Cerebellar cortex (tissue), 1 donor: ENCODE measurements at places on chromosomes 7 and 10.
A peak's percentile ranks its signal among the peaks of the same experiment; 100 is the strongest.

- DNase-seq = no peak
Measured at GRCh38 chr10:77664008-77664407, 26.4 kb upstream of the KCNMA1 start.

DNA sequence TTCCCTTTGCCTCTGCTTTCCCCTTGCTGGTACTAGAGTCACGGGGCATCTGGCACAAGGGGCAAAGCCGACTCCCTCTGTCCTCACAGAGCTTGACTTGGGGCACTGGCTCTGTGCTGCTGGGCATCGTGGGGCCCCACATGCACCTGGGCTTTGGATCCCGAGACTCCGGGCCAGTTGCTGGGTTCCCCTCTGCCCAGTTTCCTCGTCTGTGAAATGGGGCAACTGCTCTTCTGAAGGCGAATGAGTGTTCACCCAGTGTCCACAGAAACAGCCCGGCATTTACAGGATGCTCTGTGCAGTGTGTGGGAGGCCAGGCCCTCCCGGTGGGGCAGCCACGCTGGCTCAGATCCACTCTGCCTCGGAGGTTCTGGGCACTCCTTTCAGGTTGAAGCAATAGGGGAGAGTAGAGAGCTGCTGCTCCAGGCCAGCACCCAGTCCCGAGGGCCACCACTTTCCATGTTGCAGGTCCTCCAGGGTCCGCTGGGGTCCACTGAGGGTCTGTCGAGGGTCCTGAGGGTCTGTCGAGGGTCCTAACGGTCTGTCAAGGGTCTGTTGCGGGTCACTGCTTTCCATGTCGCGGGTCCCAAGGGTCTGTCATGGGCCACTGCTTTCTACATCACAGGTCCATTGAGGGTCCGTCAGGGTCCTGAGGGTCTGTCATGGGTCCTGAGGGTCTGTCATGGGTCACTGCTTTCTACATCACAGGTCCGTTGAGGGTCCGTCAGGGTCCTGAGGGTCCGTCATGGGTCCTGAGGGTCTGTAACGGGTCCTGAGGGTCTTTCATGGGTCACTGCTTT is 103.6 kb downstream of the VIPR2 start:
- DNase-seq = no peak

DNA sequence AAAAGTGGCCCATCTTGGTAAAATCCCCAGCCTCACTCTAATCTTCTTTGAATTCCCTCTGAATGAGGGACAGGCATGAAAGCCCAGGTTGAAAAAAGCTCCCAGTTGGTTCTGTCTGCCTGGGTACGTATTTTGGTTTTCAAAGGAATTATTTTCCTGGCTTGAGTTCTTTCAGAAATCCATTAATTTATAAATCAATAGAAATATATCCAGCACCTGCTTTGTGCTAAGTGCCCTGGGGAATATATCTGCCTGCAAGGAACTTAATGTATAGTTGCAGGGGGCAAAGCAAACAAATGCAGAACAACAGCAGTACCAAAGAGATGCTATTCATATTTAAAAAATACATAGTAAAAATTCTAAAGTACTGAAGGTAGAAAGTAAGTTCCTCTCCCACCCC is 362.7 kb downstream of the REEP3 start:
- DNase-seq = peak; percentile 14

DNA sequence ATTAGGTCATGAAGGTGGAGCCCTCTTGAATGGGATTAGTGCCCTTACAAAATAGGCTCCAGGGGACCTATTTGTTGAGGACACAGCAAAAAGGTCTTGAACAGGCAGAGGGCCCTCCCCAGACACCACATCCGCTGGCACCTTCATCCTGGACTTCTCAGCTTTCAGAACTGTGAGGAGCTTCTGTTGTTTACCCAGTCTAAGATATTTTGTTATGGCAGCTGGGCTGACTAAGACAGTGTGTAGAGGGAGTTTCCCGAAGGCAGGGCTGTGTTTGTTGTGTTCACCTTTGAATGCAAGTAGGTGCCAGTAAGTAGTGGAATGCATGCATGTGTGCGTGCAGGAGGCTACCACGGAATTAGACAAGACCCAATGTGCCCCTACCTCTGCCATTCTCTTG is 106.7 kb downstream of the PTPRE start:
- DNase-seq = no peak

DNA sequence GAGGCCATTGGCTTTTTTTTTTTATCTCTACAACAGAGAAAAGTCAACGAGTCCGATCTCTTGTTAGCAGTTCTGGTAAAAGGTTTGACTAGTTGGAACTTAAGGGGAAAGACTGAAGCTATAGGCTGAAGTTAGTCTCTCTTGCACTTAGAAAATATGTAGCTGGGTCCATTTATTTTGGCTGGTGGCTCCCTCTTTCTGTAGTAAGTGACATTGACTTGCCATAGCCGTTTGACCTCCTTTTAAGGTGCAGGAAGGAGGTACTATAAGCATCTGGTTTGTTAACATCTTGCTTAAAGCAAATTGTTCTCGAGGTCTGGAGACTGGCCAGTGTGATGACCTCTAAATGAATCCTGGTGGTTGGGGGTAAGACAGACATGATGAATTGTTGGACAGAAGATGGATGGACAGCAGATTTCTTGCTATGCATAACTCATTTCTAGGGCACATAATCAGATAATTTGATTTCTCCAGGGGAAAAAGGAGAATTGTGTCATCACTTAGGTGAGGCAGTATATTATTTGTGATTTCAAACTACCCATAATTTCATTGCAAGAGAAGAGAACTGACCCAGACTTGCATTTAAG is 356.3 kb upstream of the GALNT17 start:
- peak; percentile 26 for DNase-seq

DNA sequence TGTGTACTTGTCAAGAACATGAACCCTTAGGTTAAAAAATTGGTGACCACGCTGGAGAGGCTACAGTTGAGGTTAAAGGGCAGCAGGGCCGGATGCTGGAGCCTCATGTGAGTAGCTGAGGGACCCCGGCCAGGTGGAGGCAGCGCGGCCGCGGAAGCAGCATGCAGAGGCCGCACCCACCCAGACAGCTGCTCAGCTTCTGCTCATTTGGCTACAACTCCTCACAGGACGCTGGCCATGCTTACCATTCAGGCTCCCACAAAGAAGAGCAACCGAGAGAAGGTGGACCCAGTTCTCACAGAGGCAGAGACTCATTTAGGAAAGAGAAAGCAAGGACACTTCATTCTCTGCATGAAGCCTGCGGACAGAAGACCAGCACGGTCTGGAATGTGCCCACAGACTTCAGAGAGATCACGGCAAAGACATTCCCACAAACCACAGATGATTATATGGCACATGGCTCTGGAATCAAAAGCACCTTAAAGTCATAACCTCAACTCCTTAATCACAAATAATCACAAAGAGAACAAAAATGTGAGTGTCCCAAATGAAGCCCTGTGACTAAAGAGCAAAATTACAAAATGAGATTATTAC is 94.4 kb downstream of the VOPP1 start:
- no peak for DNase-seq

DNA sequence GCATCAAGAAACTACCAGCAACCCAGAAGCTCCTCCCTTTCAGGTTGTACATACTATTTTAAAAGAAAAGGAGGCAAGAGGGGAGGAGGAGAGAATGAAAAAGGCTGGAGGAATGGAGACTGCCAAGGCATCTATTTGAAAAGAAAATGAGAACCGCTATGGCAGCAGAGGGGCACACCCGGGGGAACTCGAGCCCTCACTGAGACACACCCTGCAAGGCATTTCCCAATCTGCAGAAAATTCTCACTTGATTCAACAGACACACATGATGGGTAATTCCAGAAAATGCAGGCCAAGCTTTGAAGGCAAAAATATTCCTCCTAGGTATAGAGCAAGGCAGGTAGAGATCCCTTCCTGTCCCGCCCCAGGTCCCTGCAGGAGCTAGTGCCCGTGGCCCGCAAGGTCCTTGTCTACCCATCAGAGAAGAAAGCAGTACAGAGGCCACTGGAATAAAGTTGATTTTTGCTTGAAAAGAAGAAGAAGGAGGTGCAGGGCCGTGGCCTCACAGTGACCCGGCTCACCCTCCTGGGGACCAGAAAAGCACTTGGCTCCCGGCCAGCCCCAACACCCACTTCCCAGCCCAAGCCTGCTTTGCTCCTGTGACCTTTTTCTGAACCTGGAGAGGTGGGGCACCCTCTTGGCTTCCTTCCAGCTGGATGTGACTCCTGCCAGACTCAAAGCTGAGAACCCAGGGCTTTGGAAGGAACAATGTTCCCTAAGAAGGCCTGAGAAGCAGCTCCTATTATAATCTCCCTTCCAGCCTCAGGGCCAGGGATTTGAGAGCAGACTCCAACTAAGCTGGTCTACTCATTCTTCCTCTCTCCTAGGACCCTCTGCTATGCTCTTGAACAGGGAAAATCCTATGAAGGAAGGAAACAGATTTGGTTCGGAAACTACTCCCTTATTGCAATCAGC is 6.2 kb upstream of the PIK3CG start:
- DNase-seq = no peak

DNA sequence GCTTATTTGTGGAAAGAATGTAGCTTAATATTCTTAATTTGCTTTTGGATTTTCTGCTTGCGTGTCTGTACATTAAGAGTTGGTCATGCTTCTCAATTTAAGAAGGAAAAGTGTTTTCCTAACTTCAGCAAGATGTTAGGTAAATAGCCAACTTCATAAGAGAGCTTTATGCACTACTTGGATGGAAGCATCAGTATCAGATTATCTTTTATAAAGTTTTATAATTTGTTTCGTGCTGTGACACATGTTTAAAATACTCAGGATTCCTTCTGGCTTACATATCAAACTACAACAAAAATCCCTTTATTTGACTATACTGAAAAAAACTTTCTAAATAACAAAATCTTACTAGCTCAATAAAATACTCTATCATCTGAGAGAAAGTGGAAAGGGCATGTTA is 34.8 kb upstream of the AGR2 start:
- DNase-seq = no peak

DNA sequence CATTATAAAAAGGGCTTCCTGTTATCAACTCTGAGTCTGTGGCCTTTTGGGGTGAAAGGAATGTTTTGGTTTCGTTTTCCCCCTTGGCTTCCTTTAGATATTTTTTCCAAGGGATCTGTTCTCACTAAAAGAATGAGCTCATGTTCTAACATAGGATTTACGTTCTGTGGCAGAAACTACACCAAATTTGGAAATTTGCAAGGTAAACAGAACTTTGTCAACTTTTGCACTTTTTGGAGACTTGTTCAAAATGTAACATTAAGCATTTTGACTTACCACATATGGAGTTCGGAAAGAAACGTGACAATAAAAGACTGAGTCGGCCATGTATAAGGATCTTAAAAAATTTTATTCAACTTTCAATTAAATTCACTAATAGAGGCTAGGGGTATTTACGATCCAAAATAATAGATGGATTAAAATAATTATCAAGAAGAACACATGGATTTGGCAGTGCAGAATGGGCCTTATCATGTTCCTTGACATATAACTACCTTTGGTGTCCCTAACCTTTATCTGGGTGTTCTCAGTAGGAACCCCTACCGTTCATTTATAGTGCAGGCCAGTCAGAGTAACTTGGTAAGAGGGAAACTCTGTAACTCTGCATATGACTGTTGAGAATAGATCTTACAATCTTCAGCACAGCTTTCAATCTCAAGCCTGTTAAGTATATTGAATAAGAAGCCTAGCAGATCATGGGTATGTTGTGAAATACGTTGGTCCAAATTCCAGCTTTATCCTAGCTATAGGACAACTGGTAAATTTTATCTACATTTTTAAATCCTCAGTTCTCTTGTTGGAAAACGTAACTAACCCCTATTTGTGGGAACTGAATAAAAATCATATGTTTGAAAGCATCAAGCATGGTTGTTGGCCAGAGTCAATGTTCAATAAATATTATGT is 11.8 kb downstream of the CPED1 start:
- DNase-seq = no peak

- no peak for DNase-seq
Measured at GRCh38 chr7:90326500-90326899, 5.4 kb upstream of the FAM237B start.

GRCh38 chr7:43660141-43660540 is 69.2 kb downstream of the COA1 start:
- DNase-seq = no peak

GRCh38 chr10:127498087-127498486 is 51.0 kb upstream of the NPS start:
- DNase-seq = no peak

GRCh38 chr7:416761-417624 is 102.7 kb downstream of the PDGFA start:
- DNase-seq = no peak

DNA sequence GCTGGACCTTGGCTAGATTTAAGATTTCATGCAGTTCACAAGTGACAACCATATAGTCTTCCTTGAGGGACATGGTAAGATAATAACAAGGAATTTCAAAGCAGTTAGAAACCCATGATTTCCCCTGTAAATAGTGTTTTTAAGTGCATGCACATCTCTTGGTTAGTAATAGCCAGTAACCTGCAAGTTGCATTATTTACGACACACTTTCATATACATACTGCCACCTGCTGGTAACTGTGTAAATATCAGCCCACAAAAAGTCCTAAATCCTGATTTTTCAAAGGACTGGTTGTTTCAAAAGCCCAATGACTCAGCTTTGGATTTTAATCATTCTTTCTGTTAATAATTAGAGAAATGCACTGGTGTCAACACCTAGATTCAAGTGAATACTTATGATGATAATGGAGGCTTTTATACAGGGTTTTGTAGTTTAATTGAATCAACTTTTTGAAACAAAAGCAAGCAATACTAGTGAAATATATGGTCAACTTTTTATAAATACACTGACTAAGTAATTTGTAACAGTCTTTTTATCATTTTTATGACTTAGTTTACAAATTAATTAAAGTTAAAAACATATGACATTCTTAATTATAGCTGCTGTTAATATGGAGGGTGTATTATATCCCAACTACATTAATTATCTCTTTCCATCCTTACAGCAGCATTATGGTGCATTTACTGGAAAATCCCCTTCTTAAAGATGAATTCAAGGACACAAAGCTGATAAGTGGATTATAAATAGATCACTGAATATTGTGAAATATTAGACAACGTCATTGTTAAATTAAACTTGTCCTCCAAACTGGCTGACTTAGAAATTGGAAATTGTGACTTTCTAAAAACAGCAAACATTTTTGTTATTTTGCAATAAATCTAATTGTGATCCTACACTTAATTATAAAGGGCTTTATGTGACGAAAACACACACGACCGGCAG is 367.7 kb upstream of the SEMA3D start:
- DNase-seq = peak; percentile 38

GRCh38 chr7:85392326-85392725 is 205.5 kb upstream of the SEMA3D start:
- no peak for DNase-seq

DNA sequence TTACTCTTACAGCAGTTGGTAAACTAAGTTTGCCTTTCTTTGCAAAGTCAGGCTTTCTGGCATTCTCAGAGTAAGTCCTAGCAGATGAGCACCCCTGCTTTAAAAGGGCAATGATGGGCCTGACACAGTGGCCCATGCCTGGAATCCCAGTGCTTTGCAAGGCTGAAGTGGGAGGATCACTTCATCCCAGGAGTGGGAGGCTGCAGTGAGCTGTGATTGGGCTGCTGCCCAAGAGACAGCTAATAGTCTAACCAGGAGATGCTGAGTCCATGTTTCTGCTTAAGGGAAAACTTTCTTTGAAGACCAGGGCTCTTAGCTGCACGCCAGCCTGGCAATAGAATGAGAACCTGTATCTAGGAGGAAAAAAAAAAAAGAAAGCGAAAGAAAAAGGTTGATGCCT is 100.2 kb upstream of the MPP7 start:
- no peak for DNase-seq
